ENCODE measurements at places on chromosomes 2 and 18.

DNA sequence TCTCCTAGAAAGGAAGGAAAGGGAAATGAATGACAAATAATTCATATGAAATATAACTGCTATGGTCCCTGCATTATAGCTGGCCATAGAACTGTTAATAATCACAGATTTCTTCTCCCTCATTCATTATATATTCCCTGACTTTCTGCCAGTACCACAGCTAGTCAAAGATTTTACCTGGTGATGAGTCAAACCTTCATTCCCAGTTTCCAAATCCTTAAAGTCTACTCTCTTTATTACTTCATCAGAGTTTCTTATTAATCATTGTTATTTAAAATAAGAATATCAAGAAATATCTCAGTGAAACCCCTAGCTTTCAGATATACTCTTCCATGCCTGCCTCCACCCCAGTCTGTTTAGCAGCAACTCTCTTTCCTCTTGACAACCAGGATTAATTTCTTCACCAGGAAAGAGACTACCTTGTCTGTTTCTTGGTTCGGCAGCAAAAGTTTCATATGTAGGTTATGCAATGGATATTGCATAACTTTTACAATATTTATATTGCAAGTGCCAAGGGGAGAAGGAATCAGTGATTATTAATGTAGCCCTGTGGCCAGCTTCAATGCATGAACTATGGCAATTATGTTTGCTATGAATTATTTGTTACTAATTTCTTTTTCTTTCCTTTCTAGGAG, 533.8 kb downstream of the FBXO15 start:
- DNase-seq = no peak

DNA sequence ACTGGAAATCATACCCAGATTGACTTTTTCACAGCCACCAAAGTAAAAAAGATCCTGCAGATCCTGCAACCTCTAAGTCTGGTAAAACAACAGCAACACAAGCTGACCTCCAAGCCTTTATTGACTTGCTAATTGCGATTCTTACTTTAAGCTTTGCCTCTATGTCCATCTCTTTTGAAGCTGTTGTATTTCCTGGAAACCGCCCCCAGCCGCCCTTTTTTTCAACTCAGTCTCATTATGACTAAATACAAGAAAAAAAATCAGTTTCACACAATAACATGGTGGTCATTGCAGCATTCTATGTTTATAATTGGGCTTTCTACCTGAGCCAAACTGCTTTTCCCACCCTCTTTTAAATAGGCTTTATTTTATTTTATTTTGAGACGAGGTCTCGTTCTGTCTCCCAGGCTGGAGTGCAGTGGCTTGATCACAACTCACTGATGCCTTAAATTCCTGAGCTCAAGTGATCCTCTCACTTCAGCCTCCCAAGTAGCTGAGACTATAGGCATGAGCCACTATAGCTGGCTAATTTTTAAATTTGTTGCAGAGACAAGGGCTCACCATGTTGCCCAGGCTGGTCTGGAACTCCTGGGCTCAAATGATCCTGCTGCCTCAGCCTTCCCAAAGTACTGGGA, 76.2 kb downstream of the MOGAT1 start:
- no peak for DNase-seq

GRCh38 chr18:53944721-53945120, 279.7 kb downstream of the MBD2 start:
- peak; percentile 19 for DNase-seq

- no peak for DNase-seq
Observed at GRCh38 chr2:233964581-233964980, 47.4 kb downstream of the TRPM8 start.

- no peak for DNase-seq
Observed at GRCh38 chr18:79459946-79460480, 64.3 kb downstream of the NFATC1 start.

GRCh38 chr2:178112202-178113152, at the start of gene RBM45:
Gene RBM45 (plus strand): TSS chr2:178112437. CDS start chr2:178112547, 110 bp downstream.
- peak; percentile 86 for DNase-seq

- no peak for DNase-seq
Observed at GRCh38 chr18:27695052-27695451, 481.9 kb downstream of the CDH2 start.

GRCh38 chr2:167438206-167438605, 549.9 kb downstream of the XIRP2 start:
- DNase-seq = no peak

- DNase-seq = no peak
Observed at GRCh38 chr2:26190369-26190768, 17.5 kb downstream of the GAREM2 start.

DNA sequence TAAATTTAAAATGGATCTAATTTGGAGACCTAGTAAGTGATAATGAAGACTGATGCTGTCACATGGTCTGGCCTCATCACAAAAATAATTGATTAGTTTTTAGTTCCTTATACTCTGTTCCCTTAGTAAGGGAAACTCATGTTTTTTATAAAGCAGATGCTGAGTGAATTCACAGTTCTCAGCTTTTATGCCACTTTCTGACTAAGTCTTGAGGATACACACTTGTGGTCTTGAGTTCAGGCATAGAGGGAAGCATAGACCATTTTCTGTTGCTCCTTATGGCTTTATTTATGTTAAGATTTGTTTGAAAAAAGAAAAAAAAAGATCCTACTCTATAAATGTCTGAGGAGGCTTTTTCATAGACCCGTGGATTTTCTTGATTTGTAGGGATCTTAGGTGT, 91.1 kb downstream of the MAP4K4 start:
- DNase-seq = no peak

- no peak for DNase-seq
Observed at GRCh38 chr2:18066066-18066465, 187.6 kb downstream of the KCNS3 start.

Data from NCI-H2171 treated with DMSO at 0.1 percent for 48 hours (cell line).